ENCODE measurements at places on chromosomes 11 and 22.

DNA sequence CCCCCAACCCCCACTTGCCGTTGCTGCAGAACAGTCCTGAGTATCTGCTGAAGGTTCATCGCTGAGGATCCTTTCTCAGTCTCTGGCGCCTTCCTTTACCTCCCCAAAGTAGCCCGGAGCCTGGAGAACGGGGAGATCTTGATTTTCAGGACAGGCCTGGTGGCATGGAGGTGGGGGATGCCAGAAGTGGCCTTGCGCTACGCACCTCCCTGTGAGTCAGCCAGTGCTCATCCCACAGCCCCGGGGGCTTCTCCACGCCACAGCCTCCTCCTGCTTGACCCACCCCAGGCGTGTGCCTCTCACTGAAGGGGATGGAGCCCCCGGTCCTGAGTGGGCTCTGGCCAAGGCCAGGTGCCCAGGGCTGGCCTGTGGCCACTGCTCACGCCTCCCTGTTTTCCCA, 339.6 kb downstream of the TBC1D22A start:
- no peak for DNase-seq

GRCh38 chr11:3840004-3840869, 522 bp downstream of the RHOG start:
- DNase-seq, result peak; percentile 53

DNA sequence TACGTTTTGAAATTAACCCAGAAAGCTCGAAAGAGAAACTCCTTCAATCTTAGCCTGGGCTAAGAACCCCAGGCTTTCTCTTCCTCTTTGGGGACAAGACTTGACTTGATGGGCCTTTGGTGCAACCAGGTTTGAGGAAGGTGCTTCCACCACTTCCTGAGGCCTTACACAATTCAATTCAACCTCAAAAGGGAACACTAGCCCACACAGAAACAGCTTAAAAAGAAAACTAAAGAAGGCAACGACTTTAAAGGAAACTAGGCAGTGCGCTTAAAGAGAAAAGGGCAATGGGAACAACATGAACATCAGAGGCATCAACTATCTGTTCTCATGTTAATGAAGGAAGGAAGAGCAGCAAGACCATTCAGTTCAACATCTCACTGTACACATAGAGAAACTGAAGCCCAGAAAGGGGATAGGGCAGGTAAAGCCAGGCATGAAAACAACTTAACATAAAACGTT, 24.8 kb downstream of the PAK1 start:
- DNase-seq, result no peak

DNA sequence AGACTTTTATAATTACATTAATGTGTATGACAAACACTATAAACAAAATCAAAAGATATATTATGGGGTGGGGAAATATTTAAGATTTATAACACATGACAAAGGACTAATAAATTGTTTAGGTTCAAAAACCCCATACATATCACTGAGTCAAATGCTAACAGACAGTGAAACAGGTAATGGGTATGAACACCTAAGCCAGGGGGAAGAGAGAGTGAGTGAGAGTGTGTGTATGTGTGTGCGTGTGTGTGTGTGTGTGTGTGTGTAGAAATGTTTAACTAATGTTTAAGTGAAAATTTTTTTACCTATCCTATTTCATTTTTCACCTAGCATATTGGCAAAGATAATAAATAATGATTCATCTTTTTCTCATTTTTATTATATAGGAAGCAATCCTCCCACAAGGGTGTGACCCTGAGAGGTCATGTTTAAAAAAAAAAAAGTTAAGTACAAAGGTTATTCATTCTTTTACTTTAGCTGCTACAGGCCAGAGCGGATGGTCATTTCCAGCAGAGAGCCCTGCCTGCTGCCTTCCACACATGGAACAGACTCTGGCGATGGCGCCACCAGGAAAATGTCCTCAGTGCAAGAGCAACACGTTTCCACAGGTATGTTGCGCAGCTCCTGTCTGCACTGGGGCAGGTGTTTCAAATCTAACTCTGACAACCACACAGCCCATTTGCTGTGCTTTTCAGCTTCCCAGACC, 72.9 kb downstream of the PISD start:
- no peak for DNase-seq

DNA sequence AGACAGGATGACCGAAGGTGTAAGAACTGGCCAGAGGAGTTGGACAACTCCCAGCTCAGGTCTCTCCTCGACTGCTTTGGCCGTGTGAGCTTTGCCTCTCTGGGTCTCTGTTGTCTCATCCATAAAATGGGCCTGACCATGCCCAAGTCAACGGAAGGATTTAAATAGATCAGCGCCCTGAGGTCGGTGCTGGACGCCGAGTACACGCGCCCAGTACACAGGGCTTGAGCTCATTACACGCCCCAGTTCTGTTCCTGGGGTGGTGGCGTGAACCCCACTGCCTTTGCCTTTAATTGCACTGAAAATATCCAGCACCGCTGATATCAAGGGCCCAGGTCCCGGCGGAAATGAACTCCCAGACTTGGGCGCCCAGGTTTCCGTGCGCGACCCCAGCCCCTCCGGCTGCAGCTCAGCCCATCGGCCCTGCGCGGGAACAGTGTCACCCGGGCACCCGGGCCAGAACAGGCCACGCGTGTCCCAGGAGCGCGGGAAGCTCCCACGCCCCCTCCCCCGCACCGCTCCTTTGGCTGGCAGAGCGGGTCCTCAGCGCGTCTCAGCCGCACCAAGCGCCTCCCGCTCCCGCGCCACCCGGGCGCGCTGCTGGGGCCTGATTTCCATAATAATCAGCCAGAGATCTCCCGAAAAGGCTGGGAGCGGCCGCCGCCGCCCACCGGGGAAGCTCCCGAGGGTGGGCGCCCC, 42.2 kb downstream of the CYTH4 start:
- no peak for DNase-seq

GRCh38 chr22:45262931-45263462, 21.8 kb upstream of the UPK3A start:
- no peak for DNase-seq

GRCh38 chr11:63993993-63994392, 7.8 kb downstream of the OTUB1 start:
- DNase-seq, result no peak

GRCh38 chr11:111668980-111669379, 66.7 kb downstream of the SIK2 start:
- no peak for DNase-seq

GRCh38 chr11:27467181-27467913, 5.2 kb downstream of the LGR4 start:
- no peak for DNase-seq

- DNase-seq, result no peak
These were observed 1.1 kb downstream of the UCP3 start for GRCh38 chr11:74007691-74008372.

- DNase-seq, result no peak
These were observed 109.5 kb downstream of the TEAD1 start for GRCh38 chr11:12783765-12784164.

GRCh38 chr11:60994541-60995080, 23.1 kb downstream of the CD6 start:
- no peak for DNase-seq

GRCh38 chr11:394034-394857, at the start of gene PKP3:
TSS of gene PKP3 (plus strand) at chr11:394209. CDS start at chr11:394293, 84 bp downstream.
- DNase-seq, result no peak

DNA sequence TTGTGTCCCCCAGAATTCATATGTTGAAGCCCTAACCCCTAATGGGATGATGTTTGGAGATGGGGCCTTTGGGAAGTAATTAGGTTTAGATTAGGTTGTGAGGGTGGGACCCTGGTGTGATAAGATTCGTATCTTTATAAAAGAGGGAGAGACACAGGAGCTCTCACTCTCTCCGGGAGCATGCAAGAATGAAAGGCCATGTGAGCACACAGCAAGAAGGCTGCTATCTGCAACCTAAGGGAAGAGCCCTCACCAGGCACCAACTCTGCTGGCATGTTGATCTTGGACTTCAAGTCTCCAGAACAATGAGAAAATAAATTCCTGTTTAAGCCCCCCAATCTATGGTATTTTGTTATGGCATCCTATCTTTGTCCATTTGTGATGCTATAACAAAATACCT, 97.3 kb downstream of the ELP4 start:
- DNase-seq, result no peak

DNA sequence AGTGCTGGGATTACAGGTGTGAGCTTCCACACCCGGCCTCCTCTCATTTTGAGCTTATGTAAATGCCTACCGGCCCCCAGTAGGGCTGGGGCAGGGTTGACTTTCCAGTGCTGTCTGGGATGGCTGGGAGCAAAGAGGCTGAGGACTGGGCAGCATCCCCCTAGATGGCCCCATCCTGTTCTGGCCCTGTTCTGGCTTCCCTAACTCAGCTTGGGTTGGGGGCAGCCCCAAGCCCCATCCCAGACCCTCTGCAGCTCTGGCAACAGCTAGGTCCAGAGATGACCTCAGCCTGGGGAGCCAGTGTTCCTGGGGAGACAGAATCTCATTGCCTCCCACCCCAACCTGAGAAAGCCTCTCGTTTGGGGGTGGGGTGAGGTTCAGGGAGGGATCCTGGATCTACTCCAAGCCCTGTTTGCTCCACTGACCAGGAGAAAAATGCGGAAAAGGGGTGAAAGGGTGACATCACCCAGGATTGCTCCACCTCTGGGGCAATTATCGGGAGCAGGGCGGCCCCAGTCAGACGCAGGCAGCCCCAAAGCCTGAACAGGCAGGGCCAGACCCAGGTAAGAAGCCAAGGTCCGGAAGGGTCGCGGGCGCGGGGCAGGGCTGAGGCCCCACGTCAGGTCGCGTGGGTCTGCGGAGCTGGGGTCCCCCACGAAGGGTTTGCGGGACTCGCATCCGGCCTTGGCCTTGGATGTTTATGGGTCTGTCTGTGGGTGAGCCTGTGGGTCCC, at the start of gene PNPLA2:
PNPLA2 (plus strand) TSS at position 519 of the 733 bp plus-strand sequence. CDS start 805 bp downstream, outside the sequence.
- DNase-seq, result no peak

GRCh38 chr11:122074022-122074421, 42.0 kb downstream of the BLID start:
- DNase-seq, result no peak

DNA sequence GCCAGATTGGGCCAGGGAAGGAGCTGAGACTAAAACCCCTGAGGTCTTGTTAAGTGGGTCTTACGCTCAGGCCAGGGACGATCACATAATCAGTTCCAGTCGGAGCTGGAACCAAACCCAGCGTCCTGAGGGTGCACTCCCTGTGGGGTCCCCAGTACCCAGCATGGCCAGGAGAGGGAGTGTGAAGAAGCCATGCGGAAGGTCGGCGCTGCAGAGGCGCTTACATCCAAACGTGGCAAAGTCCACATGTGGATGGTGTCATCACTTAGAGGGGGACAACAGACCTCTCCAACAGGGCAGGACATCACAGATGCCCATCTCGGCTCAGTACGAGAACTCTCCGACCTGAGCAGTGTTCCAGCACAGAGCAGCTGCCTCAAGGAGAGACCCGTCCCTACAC, 8.3 kb downstream of the ATP5MGL start:
- DNase-seq, result no peak

GRCh38 chr11:90241414-90241813, 18.6 kb upstream of the CHORDC1 start:
- DNase-seq, result no peak

DNA sequence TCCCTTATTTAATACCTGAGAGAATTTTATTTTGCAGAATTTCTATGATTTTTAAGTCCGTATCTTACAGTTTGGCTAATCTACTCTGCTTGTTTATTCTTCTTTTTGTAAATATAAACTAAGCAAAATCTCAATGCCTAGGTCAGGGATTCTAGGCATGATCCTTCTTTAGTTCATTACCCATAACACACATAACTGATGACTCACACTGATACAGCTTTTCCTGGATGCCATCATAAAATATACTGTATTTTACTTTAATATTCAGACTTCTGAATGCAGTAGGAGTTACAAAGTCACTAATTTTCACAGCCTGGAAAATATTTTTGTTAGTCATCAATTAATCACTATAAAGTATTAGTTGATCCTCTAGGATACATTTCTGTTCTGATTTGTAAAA, 898.2 kb upstream of the RAG2 start:
- DNase-seq, result no peak

DNA sequence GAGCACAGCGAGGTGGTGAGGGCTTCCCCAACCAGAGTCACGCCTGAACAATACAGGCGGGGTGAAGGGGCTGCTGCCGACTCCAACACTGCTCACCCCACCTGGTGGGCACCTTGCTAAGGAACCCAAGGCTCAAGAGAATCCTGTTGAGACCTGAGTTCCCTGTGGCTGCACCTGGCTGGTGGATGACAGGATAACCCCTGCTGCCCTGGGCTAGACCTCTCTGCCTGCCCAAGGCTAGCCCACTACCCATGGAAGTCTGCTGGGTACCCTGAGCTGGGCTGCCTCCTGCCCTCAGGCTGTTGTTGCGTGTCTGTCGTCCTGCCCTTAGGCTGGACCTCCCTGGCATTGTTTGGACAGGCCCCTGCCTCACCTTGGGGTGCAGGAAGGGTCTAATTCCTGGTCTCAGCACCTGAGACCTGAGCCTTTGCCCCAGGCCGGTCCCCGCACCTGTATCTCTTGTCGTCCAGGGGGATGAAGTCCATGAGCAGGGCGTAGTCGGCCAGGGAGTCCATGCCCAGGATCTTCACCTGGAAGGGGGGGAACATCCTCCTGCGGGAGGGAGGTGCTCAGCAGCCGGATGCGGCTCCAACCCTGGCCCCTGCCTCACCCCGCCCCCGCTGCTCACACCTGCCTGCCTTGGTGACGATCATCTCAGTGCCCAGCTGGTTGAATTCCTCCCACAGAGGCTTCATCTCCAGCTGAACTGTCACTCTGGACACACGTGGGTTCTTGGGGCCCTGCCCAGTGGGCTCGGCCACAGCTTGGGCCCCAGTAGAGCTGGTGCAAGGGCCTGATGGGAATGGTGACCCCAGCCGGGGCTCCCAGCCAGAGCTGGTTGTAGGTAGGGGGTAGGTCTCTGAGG, 4.9 kb upstream of the NUDT8 start:
- DNase-seq, result no peak

GRCh38 chr22:36145881-36146280, 14.7 kb downstream of the APOL3 start:
- DNase-seq, result no peak

DNA sequence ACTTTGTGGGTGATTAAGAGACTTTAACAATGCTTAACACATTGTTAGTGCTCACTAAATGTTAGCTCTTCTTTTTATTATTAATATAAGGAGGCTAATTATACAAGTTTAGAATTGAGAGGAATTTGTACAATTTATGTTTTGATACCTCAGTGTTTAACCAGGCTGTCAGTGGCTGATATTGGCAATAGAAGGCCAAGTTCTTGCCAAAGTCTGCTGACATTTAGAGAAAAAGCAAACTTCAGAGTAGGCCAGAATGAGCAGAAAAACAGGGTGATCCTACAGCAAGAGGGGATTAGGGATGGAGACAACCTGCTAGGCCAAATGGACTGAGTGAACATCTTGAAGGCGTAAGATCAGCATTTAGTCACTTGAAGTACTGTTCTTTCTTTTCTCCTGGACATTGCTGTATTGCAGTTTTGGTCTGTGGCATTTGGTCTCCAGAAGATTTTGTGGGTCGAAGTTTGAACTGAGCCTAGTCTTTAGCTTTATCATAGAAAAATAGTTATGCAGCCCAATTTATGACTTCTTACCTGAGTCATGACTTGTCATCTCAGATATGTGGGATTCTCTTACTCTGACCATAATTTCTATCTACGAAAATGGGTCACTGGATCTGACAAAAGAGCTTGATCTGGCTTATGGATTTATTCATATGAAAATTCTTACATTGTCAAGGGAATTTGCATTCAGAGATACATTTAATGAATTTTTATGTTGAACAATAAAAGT, 9.0 kb downstream of the TRIM44 start:
- DNase-seq, result no peak

GRCh38 chr11:116853461-116854073, 16.1 kb upstream of the APOA1 start:
- no peak for DNase-seq
